ENCODE measurements at places on chromosomes 5 and 9.

DNA sequence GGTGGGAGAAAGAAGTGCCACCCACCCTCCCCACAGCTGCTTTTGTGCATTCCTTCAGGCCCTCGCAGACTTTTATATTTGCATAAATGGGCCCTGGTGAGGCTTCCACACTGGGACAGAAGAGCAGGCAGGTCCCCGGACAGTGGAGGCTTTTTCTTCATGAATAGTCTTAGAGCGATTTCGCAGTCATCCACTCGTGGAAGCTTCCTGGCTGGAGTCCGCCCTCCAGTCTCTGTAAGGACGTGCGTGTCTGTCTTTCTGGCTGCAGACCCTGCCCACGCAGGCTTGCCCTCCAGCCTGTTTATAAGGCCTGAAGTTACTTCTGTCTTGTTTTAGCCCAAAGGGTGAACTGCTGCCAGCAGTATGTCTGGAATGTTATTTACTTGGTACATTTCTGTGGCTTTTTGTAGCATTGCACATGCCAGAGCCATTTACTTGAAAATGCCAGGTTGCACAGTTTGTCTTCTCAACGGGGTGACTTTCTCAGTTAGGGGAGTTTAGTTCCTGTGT, 195.7 kb downstream of the AOPEP start:
- peak; percentile 99 for DNase-seq

DNA sequence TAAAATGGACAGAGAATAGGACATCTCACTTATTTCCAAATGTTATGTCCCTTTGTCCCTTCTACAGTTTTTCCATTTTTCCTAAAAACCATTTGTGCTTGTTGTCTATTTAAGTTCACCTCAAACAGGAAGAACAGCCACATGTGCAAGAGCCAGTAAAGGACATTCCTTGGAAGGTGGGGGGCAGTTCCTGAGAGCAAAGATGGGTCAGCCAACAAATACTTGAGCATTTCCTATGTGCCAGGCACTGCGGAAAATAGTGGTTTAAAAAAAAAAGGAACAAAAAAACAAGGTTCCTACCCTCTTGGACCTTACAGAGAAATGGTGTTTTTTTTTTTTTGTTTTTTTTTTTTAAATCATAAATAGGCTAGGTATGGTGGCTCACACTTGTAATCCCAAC, 26.8 kb downstream of the ANP32B start:
- DNase-seq = no peak

- DNase-seq = no peak
Observed at GRCh38 chr9:36623280-36623679, 50.6 kb downstream of the MELK start.

- DNase-seq = no peak
Observed at GRCh38 chr5:149345892-149346222, 558 bp downstream of the GRPEL2 start.

GRCh38 chr9:111953444-111953843, 56.8 kb downstream of the UGCG start:
- DNase-seq = no peak

DNA sequence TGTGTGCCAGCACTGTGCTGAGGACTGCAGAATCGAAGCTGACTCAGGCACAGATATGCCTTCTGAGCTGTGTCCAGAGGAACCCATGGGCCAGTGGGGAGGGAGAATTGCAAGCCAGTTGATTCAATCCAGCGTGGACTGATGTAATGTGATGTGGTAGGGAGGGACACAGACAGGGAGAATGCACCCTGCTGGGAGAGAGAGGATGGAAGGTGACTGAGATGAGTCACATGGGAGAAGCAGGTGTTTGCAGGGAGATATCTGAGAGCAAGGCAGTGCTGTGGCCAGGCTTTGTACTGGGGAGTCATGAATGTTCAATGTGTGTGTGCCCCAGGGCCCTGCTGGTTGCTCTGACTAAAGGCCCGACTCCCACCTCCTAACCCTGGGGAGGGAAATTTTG, 75.7 kb downstream of the IRX1 start:
- DNase-seq = no peak
